ENCODE measurements at places on chromosomes 12 and 14.

- no peak for DNase-seq
Observed at GRCh38 chr12:104591257-104591885, 134.6 kb downstream of the CHST11 start.

GRCh38 chr14:64509036-64509435 lies 4.5 kb downstream of the ZBTB1 start:
- DNase-seq: no peak

GRCh38 chr14:89915114-89915878 lies 39.2 kb downstream of the EFCAB11 start:
- DNase-seq: peak; percentile 83

DNA sequence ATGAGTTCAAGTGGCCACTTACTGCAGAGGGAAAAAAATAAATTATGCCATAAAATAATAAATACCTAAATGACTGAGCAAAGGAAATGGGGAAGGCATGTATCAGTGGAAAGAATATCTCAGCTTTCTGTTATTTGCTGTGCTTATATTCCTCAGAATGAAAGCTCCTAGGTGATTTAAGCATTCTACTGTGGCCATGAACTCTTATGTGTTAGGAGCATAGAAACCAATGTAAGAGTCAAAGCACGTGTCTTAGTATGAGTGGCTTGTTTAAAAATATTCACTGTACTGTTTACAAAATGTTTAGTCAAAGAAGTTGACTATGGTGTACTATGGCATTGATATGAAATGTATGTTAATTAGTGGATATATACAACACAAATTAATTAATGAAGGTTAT lies 59.0 kb upstream of the RTL1 start:
- DNase-seq: no peak

GRCh38 chr14:70955543-70956480 lies 48.6 kb downstream of the PCNX1 start:
- peak; percentile 43 for DNase-seq

GRCh38 chr12:124694846-124695497 lies 127.6 kb upstream of the NCOR2 start:
- peak; percentile 90 for DNase-seq
